ENCODE measurements at places on chromosomes 3 and 15. TPM values are rescaled to one million over a fixed set of nuclear protein-coding genes. Genes with fewer than 3 reads are reported as not detected.

MRPL46 gene
- total RNA-seq: 14.1 TPM

ITIH1 gene
- not detected for total RNA-seq

DNA sequence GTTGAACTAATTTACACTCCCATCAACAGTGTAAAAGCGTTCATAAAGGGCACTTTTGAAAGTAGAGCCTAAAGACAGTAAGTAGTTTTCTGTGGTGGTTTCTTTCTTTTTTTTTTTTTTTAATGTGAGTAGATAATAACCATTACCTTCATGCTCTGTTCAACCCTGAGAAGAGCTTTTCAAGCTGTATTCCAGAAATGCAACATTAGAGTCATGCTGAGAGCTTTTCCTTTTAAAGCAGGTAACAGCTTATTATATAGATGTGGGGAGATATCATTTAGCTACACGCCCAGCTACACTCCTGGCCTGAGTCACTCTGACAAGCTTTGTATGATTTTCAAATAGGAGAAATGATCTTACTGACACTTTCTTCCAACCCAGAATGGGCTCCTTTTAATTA lies 96.2 kb upstream of the ARHGEF26 start:
- H3K36me3 ChIP-seq: no peaks in the 10 kb centered on the region
- H3K27me3 ChIP-seq: no peaks in the 10 kb centered on the region
- H3K4me3 ChIP-seq: no peak overlapping the region
- no peaks in the 10 kb centered on the region for H3K4me1 ChIP-seq

GBE1 gene
- total RNA-seq: 64.0 TPM

GRCh38 chr3:70832834-70833205 lies 520.4 kb upstream of the MDFIC2 start:
- peak overlapping the region; percentile 71 for H3K27ac ChIP-seq
- H3K4me1 ChIP-seq: peaks cover 4% of the 10 kb centered on the region
- H3K36me3 ChIP-seq: no peaks in the 10 kb centered on the region

TGM4 gene
- total RNA-seq: not detected

GRCh38 chr3:136465296-136465695 lies 215.2 kb downstream of the PCCB start:
- no peaks in the 10 kb centered on the region for H3K27me3 ChIP-seq
- no peak overlapping the region for H3K27ac ChIP-seq
- no peak for DNase-seq

SEMA5B gene
- total RNA-seq: 0.81 TPM

GRCh38 chr15:87118435-87118834 lies 1038.8 kb downstream of the AGBL1 start:
- no peak overlapping the region for H3K27ac ChIP-seq
- no peak for DNase-seq
- H3K36me3 ChIP-seq: no peaks in the 10 kb centered on the region
- no peaks in the 10 kb centered on the region for H3K27me3 ChIP-seq

DNA sequence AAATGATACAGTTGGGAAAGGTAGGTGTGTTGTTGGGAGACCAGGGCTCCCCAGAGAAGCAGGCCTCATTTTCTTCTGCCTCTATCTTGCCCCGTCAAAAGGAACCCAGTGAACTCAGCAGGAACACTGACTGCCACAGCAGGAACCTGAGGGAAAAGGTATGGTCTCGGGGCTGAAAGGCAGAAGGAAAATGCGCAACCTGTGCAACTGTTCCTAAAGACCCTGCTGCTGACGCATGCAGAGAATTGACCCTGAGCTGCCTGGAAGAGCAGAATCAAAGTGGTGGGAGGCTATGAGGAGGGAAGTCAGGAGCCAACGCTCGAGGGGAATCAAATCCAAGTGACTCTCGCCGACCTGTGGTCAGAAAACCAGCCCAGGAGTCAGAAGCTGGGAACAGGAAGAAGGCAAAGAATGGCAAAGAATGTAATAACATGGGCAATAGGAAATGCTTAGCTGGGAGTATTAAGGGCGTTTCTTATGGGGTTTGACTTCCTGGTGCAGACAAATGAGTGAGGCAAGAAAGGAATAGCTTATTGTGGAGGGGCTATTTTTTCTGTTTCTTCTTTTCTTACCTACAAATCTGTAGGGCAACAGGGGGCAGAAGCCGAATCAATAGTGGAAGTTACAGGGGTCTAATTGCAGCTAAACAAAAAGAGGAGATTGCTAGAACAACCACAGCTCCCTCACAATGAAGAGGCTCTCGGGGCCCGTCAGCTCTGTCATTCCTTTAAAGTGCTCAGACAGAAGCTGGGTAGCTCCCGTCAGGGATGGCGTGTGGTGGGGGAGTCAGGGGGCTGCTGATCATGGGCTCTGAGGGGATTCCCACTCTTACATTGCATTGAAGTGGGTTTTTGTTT lies 65.4 kb upstream of the DLG1 start:
- no peaks in the 10 kb centered on the region for H3K4me1 ChIP-seq
- no peaks in the 10 kb centered on the region for H3K36me3 ChIP-seq
- H3K4me3 ChIP-seq: no peak overlapping the region

LRRC2 gene
- total RNA-seq: 0.78 TPM

ULK3 gene
- total RNA-seq: 31.6 TPM

DNA sequence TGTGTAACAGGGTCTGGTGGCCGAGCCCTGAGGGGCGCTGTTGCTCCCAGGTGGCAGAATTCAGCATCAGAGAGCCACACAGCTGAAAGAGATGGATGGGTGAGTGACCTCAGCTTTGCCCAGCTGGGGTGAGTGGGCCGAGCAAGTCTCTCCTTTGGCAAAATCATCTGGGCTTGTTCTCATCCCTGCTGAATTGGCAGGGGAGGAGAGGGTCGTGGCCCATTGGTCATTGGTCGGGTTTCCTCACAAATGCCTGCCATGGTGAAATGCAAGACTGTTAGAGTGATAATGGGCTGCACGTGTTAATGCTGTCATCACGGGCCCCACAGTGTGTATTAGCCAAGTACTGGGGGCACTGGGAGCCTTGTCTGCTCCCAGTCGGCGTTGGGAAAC lies 15.9 kb downstream of the ABHD2 start:
- H3K27ac ChIP-seq: peak overlapping the region; percentile 97
- H3K4me3 ChIP-seq: no peak overlapping the region
- peaks cover 30% of the 10 kb centered on the region for H3K4me1 ChIP-seq
- H3K36me3 ChIP-seq: no peaks in the 10 kb centered on the region
- DNase-seq: no peak

KLHL6 gene
- 4.6 TPM for total RNA-seq

PIGZ gene
- total RNA-seq: 2.7 TPM

GRCh38 chr3:174620138-174620537 lies 239.0 kb upstream of the NAALADL2 start:
- H3K27me3 ChIP-seq: no peaks in the 10 kb centered on the region
- H3K36me3 ChIP-seq: no peaks in the 10 kb centered on the region
- no peak for DNase-seq

- H3K27me3 ChIP-seq: no peaks in the 10 kb centered on the region
- peak; percentile 70 for DNase-seq
- peak overlapping the region; percentile 78 for H3K27ac ChIP-seq
- H3K4me1 ChIP-seq: no peaks in the 10 kb centered on the region
- no peaks in the 10 kb centered on the region for H3K36me3 ChIP-seq
Observed at GRCh38 chr15:70096215-70097062, 1.3 kb downstream of the TLE3 start.

ETV5 gene
- 25.5 TPM for total RNA-seq

FBXO40 gene
- total RNA-seq: 0.13 TPM

GRCh38 chr15:69730281-69731080 lies 277.9 kb downstream of the RPLP1 start:
- H3K4me3 ChIP-seq: no peak overlapping the region
- H3K36me3 ChIP-seq: no peaks in the 10 kb centered on the region
- no peak overlapping the region for H3K27ac ChIP-seq
- DNase-seq: no peak

DNA sequence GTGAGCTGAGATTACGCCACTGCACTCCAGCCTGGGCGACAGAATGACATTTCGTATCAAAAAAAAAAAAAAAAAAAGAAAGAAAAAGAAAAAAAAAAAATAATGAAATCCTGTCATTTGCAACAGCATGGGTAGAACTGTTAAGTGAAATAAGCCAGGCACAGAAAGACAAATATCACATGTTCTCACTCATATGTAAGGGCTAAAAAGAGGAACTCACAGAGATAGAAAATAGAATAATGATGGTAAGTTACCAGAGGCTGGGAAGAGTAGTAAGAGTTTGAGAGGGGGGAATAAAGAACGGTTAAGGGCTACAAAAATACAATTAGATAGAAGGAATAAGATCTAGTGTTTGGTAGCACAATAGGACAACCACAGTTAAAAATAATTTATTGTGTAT lies 19.7 kb downstream of the DENND6A start:
- no peaks in the 10 kb centered on the region for H3K27me3 ChIP-seq
- H3K4me1 ChIP-seq: no peaks in the 10 kb centered on the region
- H3K36me3 ChIP-seq: no peaks in the 10 kb centered on the region
- H3K4me3 ChIP-seq: no peak overlapping the region
- DNase-seq: no peak
- H3K27ac ChIP-seq: no peak overlapping the region

TUSC7 gene
- total RNA-seq: not detected

ZNF660 gene
- 11.5 TPM for total RNA-seq

GRCh38 chr3:42451116-42451515 lies 40.7 kb upstream of the LYZL4 start:
- peak overlapping the region; percentile 74 for H3K27ac ChIP-seq
- DNase-seq: no peak
- H3K27me3 ChIP-seq: no peaks in the 10 kb centered on the region
- no peaks in the 10 kb centered on the region for H3K4me1 ChIP-seq
- no peak overlapping the region for H3K4me3 ChIP-seq
- H3K36me3 ChIP-seq: no peaks in the 10 kb centered on the region

GRCh38 chr15:98651036-98651481 lies 2.7 kb downstream of the IGF1R start:
- DNase-seq: no peak
- peak overlapping the region; percentile 89 for H3K27ac ChIP-seq
- peak overlapping the region; percentile 56 for H3K4me3 ChIP-seq
- no peaks in the 10 kb centered on the region for H3K27me3 ChIP-seq

DNA sequence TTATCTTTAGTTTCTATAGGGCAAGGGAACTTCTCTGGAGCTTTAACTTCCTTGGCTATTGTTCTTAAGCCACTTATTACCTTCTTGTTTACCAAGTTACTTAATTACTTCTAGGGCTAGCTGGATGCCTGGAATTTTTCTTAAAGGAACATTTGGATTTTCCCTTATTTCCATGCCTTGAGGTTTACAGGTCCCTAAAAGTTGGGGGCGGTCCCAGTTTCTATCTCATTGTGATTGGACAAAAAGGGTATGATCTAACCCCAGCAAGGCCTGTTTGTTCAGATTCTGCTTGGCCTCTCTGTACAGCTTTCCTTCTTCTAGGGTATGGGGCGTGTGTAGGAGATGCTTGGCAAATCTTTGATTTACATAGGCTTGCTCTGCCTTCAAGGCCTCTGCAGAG lies 17.4 kb downstream of the PDHB start:
- no peak overlapping the region for H3K4me3 ChIP-seq
- no peaks in the 10 kb centered on the region for H3K27me3 ChIP-seq
- DNase-seq: no peak
- H3K4me1 ChIP-seq: no peaks in the 10 kb centered on the region
- no peaks in the 10 kb centered on the region for H3K36me3 ChIP-seq

- no peaks in the 10 kb centered on the region for H3K4me1 ChIP-seq
- no peak overlapping the region for H3K27ac ChIP-seq
- no peak for DNase-seq
- no peaks in the 10 kb centered on the region for H3K36me3 ChIP-seq
Observed at GRCh38 chr15:58275785-58276184, 137.6 kb downstream of the AQP9 start.

GRCh38 chr3:128508852-128509251 lies 15.9 kb upstream of the GATA2 start:
- H3K27me3 ChIP-seq: no peaks in the 10 kb centered on the region
- no peak for DNase-seq
- H3K4me1 ChIP-seq: no peaks in the 10 kb centered on the region
- H3K27ac ChIP-seq: no peak overlapping the region
- no peak overlapping the region for H3K4me3 ChIP-seq
- H3K36me3 ChIP-seq: no peaks in the 10 kb centered on the region

DNA sequence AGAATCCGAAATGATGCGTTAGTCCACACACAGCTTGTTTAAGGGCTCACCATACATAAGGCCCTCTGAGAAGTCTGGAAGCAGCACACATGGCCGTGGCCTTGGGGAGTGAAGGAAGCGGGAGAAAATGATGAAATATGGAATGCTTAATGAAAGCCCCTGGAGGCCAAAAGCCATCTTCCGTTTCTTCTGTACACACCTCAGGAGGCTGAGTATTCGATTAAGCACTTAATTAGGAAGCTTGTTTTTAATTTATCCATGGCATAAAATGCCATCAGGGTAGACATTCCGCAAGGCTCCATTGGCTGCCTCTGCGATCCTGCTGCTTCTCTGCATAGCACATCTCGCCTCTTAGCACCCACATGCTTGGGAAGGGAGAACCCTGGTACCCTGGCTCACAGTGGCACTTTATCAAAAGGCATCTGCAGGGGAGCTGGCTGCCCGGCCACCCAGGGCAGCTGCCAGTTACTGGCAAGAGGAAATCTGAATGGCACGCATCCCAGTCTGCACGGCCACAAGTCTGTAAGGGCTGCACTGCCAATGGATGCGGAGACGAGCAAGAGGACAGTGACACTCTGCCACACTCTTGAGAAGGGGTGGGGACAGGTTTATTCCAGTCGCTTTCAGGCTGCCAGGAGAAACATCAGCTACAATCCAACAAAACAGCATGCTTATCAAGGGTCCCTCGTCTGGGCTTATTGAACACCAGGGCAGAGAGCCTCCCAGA lies 356.2 kb downstream of the OCA2 start:
- no peaks in the 10 kb centered on the region for H3K27me3 ChIP-seq
- H3K27ac ChIP-seq: no peak overlapping the region
- no peaks in the 10 kb centered on the region for H3K4me1 ChIP-seq

DNAH1 gene
- 10.3 TPM for total RNA-seq

GRCh38 chr3:116077557-116077956 lies 367.7 kb downstream of the LSAMP start:
- H3K27me3 ChIP-seq: no peaks in the 10 kb centered on the region
- no peaks in the 10 kb centered on the region for H3K36me3 ChIP-seq
- no peaks in the 10 kb centered on the region for H3K4me1 ChIP-seq
- no peak overlapping the region for H3K27ac ChIP-seq
- DNase-seq: no peak

LRRC15 gene
- total RNA-seq: 0.06 TPM

LRRC3B gene
- total RNA-seq: 0.78 TPM

GRCh38 chr15:66224946-66225345 lies 28.6 kb downstream of the MEGF11 start:
- no peaks in the 10 kb centered on the region for H3K27me3 ChIP-seq
- DNase-seq: no peak
- no peaks in the 10 kb centered on the region for H3K36me3 ChIP-seq
- no peaks in the 10 kb centered on the region for H3K4me1 ChIP-seq
- H3K27ac ChIP-seq: no peak overlapping the region
- no peak overlapping the region for H3K4me3 ChIP-seq

GRCh38 chr3:27877061-27878013 lies 155.2 kb upstream of the EOMES start:
- no peaks in the 10 kb centered on the region for H3K27me3 ChIP-seq
- H3K27ac ChIP-seq: no peak overlapping the region
- DNase-seq: no peak
- H3K36me3 ChIP-seq: no peaks in the 10 kb centered on the region

PEX5L gene
- not detected for total RNA-seq

- H3K4me3 ChIP-seq: no peak overlapping the region
- no peaks in the 10 kb centered on the region for H3K27me3 ChIP-seq
- DNase-seq: no peak
- H3K36me3 ChIP-seq: no peaks in the 10 kb centered on the region
- no peak overlapping the region for H3K27ac ChIP-seq
Observed at GRCh38 chr3:13540297-13540995, 8.5 kb upstream of the FBLN2 start.

ANKRD34C gene
- total RNA-seq: 0.42 TPM

TP63 gene
- total RNA-seq: 0.72 TPM

CPLX3 gene
- total RNA-seq: not detected

Data from aorta (tissue), 5 donors.